ENCODE measurements at places on chromosomes 12 and 14.
A peak's percentile ranks its signal among the peaks of the same experiment; 100 is the strongest.

- DNase-seq: no peak
Observed at GRCh38 chr14:33249233-33249820, 310.6 kb downstream of the NPAS3 start.

DNA sequence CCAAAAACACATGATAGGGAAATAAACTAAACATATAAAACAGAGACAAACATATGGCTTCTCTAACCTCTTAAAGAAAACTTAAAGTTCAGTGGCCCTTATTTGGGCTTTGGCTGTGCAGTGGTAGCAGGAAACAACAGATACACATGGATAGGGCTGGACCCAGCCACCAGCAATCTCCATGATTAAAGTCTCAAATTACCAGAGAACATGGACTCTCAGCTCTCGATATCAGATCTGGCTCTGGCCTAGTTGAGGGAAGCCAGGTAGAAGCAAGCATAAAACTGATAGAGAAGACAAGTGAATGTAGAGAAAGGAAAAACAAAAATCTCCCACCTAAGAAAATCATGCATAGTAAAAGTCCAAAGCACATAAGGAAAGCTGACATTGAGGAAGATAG, 164.8 kb downstream of the ITPR2 start:
- DNase-seq: no peak

DNA sequence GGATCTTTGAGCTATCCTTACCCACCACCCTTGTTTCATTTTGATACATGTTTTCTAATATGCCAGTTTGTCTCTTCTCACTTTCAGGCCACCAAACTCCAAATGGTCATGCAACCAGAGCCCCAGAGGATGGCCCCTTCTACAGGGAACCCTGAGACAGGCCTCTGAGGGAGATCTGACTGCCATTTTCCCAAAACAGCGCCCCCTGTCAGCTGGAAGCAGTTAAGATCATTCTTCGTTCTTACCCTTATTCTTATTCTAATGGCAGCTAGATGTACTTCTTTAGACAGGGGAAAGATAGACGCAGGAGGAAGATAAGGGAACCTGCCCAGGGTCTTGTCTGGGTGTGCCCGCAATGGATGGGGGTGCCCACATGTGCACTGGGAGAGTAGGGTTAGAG, 38.4 kb downstream of the C12orf56 start:
- no peak for DNase-seq

GRCh38 chr14:52275372-52275771, 7.9 kb downstream of the PTGDR start:
- DNase-seq: no peak

DNA sequence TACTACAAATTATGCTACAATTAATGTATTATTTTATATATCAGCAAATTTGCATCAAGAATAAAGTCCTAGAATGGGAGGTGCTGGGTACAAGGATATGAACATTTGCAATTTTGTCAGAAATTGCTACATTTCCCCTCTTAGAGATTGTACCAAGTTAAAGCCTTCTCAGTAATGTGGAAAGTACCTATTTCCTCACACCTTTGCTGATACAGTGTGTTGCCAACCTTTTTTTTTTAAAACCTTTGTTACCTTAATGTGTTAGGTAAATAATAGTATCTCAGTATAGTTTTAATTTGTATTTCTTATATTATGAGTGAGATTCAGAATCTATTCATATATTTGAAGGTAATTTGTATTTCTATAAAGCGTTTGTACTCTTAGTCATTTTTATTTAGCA, 95.4 kb upstream of the HIF1A start:
- no peak for DNase-seq

- peak; percentile 33 for DNase-seq
Observed at GRCh38 chr14:37595809-37596621, 586 bp downstream of the TTC6 start.

Data from activated CD8-positive, alpha-beta T cell treated with anti-CD3 and anti-CD28 coated beads, Interleukin-2, amount 10 ng/mL, durations not matched to agents 7 days and 5 days (primary cell).